ENCODE measurements at places on chromosomes 1 and 21. TPM values are rescaled to one million over a fixed set of nuclear protein-coding genes. Genes with fewer than 3 reads are reported as not detected.

The PDZK1 gene
- total RNA-seq, result 1.5 TPM

The SPRR2G gene
- total RNA-seq, result not detected

The TCEANC2 gene
- total RNA-seq, result 4.0 TPM

The ANGPTL3 gene
- not detected for total RNA-seq

The MLLT11 gene
- total RNA-seq, result 2.8 TPM

The CD1C gene
- total RNA-seq, result not detected

The DYNLT5 gene
- under 0.01 TPM for total RNA-seq

The CTSS gene
- 2.6 TPM for total RNA-seq

The RPS27 gene
- total RNA-seq, result 2,883 TPM

The FLG gene
- not detected for total RNA-seq

The GJB3 gene
- total RNA-seq, result not detected

The IVL gene
- total RNA-seq, result not detected

The FCRL5 gene
- total RNA-seq, result not detected

The DYRK1A gene
- 64.1 TPM for total RNA-seq

The SMCP gene
- total RNA-seq, result 0.17 TPM

The CFHR5 gene
- not detected for total RNA-seq

The NCF2 gene
- total RNA-seq, result 2.6 TPM

The HES3 gene
- total RNA-seq, result not detected

The SOX13 gene
- total RNA-seq, result 1.5 TPM

The CAMK1G gene
- 0.77 TPM for total RNA-seq

The SYNC gene
- 43.7 TPM for total RNA-seq

The ASTN1 gene
- total RNA-seq, result 0.17 TPM

The ALG14 gene
- total RNA-seq, result 4.6 TPM

The CYP4Z1 gene
- total RNA-seq, result not detected

The GPR25 gene
- total RNA-seq, result not detected

The KRTAP13-2 gene
- not detected for total RNA-seq

The DDI2 gene
- total RNA-seq, result 10.8 TPM

The SPRR5 gene
- not detected for total RNA-seq

The FAM78B gene
- 0.33 TPM for total RNA-seq

The OR1C1 gene
- total RNA-seq, result not detected

The TTC3 gene
- 224 TPM for total RNA-seq

The F13B gene
- total RNA-seq, result not detected

The KPNA6 gene
- 40.1 TPM for total RNA-seq
